ENCODE measurements at places on chromosomes 11 and 22.

GRCh38 chr11:4665424-4665823, 21.6 kb downstream of the OR51E1 start:
- no peak for DNase-seq

DNA sequence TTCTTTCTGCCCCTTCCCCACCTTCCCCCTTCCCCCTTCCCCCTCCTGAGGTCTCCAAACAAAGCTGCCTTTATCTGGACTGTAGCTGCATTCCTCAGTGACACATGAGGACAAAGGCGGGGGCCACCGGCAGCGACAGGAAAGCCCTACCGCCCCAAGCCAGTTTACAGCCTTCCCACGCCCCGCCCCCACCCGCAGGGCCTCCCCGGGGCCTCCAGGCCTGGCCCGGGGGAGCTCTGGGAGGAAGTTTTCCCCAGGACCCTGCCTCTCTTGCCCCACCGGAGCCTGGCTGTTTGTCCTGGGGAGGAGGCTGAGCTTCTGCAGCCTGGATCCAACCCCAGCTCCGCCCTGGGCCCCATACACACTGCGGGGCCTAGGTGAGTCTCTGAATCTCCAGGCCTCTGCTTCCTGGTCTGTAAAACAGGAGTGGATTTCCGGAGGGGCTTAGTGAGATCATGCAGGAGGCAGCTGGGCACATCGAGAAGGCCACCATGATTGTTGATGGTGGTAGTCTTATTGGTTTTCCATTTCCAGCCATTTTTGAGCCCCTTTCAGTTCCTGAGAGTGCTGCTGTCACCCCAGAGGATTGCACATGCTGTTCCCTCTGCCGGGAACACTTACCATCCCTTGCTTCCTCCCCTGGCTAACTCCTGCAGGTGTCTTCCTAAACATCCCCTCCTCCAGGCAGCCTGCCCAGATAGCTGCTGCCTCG, 130.7 kb downstream of the MN1 start:
- no peak for DNase-seq

DNA sequence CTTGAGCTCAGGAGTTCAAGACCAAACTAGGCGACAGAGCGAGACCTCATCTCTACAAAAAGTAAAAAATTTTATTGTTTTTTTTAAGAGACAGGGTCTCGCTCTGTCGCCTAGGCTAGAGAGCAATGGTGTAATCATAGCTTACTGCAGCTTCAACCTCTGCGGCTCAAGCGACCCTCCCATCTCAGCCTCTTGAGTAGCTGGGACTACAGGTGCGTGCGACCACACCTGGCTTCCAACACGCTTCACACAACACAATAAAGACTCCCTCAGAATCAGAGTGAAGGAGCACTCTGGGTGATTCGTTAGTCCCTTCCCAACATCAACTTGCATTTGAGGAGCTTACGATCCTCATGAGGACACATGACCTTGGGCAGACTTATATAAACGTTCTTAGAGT, 79.5 kb upstream of the APOA1 start:
- DNase-seq = no peak

DNA sequence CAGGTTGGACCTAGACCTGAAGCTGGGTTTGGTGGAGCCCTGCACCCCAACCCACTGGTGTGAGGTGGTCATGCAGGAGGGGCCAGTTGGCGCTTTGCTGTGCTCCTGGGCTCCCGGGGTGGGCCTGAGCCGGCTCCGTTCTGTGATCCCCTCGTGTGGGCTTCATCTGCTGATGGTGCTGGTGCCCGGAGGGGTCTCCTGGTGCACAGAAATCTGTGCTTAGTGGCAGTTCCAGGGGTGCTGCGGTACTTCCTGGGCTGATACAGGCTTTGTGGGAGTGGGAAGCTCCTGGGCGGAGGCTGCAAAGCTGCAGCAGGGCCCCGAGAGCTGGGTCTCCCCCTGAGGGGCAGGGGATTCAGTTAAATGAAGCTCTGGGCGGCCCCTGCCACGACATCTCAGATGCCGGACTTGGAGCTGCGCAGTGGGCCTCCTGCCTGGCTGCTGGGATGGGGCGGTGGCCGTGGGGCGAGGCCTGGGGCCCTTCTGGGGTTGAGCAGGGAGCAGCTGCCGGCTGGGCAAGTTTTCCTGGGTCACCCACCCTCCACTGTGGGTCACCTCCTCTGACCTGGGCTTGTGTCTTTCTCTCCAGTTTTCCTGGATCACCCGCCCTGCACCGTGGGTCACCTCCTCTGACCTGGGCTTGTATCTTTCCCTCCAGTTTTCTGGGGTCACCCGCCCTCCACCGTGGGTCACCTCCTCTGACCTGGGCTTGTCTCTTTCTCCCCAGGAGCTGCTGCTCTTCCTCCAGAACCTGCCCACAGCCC, 410.5 kb downstream of the TBC1D22A start:
- DNase-seq = no peak

DNA sequence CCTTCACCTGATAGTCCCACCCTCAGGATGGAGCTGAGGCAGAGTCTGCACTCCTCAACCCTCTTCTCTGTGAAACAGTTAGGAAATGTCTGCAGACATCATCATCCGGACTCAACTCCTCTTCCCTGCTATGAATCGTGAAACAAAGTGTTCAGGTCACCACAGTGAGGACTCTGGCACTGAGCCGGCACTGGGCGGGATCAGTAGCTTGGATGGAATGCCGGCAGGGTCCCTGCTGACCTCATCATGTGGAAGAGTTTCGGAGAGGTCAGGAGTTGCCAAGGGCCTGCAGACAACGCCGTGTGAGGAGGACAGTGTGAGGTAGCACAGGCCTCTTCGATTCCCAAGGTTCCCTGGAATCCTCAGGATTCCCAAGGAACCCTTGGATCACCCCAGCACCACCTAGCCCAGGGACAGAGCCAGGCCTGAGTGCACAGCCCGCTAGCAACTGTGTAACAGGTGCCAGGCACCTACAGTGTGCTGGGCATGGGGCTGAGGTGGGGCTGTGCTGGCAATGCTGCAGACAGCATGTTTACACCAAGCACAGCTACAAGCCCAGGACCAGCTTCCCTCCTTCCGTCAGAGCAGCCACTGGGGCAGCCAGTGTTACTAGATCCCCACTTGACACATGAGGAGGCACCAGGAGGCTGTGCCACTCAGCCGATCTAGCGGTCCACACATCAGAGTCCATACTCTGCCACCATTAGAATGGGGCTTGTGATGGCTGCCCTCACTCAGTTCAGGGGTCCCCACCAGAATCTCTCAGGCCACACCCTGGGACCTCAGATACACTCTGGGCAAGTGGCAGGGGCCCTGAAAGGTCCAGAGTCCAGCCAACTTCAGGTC, 693 bp upstream of the LINC01488 start:
- DNase-seq = no peak

DNA sequence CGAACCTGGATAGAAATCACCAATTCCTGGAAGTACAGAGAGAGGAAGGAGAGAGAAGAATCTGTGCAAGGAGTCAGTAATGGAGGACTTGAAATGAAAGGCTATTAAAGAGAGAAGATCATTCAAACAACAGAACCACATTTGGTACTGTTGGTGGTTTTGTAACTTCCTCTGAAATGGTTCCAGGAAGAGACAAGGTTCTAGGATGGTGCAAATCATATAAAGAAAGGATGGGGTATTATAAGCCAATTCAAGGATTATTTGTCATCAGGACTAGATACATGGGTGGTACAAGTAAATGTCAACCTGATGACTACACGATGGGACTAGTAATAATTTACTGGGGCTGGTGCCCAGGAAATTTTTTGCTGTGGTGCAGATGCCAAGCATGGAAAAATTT, 28.9 kb upstream of the TMA7B start:
- no peak for DNase-seq

- no peak for DNase-seq
Observed at GRCh38 chr11:1730059-1730629, 20.3 kb downstream of the IFITM10 start.

DNA sequence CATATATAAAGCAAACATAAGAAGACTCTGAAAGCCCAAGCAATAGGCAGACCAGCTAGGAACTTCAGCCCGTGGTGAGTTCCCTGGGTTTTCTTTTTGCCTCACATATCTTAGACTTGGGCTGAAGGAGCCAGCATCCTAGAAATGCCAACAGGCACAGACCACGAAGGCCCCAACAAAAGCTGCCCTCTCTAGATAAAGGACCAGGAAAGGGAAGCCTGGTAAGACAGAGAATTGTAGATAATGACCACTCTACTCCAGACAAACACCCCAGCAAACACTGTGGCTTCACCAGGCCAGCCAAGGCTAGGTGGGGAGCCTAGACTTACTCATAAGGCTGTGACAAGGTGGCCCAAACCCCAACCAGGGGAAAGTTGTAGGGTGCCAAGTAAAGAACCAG, 11.2 kb downstream of the GAL start:
- DNase-seq = no peak

- DNase-seq = no peak
Observed at GRCh38 chr11:1964955-1965354, 17.8 kb downstream of the MRPL23 start.

- DNase-seq = no peak
Observed at GRCh38 chr11:15655552-15655951, 540.8 kb downstream of the INSC start.

DNA sequence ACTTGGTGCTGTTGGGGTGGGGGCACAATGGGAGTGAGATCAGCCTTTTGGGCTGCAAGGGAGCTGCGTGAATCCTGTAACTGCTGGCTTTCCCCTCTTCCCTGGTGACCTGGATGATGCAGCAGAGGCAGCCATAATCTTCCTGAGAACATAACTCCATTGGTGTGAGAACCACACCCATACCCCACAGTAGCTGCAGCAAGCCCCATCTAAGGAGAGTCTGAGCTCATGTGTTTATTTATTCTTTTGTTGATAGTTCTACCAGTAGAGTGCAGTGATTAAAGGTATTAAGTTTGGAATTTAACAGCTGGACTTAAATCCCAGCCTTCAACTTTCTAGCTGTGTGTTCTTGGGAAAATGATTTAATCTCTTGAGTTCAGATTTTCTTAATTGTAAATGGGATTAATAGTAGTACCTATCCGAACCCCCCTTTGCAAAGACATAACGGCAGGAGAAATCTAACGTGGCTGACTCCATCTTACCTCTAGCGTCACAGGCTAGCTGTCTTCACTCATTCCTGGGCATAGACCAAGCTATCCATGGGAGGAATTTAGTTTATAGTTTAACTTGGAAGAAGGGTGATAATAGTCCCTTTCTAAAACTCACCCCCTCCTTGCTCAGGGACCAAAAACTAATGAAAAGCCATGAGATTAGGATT, 385.0 kb upstream of the DDI1 start:
- no peak for DNase-seq

DNA sequence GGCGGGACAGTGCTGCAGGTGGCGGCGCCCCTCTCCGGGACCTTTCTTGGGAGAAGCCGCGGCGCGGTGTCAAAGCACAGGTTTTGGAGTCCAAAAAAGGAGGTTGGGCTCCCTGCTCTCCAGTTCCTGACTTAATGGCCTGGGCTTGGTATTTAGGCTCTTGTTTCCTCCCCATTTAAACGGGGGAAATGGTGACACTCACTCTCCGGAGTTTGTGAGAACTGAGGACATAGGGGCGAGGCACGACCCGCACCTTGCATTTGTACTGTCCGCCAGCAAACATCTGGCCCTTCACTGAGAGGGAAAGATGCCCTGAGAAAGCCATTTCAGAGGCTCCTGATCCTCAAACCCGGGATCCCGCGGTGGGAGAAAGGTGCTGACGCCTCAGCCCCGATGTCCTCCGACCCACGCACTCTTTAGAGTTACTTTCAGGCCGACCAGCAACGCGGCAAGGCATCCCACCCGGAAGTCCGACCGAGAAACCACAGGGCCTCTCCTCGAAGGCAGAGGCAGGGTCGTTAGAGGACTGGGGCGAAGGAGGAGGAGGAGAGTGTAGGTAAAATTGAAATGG, 2.9 kb upstream of the WDR74 start:
- DNase-seq = peak; percentile 27

- no peak for DNase-seq
Observed at GRCh38 chr22:29370537-29370936, 17.8 kb downstream of the AP1B1 start.

GRCh38 chr22:41565403-41566054, 4.7 kb downstream of the CSDC2 start:
- DNase-seq = no peak

- DNase-seq = no peak
Observed at GRCh38 chr11:27401833-27402316, 38.9 kb upstream of the CCDC34 start.

DNA sequence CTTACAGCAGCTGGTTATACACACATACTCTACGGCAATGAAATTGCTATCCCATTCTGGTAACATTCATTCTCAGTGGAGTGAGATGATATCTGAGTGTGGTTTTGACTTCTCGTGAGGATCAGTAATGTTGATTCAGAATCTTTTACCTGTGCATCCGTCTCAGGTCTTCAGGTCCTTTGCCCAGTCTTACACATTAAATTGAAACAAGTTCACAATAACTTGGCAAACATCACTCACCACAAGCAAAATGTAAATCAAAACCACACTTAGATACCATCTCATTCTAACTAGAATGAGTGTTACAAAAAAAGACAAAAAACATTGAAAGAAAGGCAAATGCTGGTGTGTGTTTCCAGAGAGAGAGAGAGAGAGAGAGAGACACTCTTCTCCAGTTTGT, 14.0 kb downstream of the RGL4 start:
- DNase-seq = no peak

DNA sequence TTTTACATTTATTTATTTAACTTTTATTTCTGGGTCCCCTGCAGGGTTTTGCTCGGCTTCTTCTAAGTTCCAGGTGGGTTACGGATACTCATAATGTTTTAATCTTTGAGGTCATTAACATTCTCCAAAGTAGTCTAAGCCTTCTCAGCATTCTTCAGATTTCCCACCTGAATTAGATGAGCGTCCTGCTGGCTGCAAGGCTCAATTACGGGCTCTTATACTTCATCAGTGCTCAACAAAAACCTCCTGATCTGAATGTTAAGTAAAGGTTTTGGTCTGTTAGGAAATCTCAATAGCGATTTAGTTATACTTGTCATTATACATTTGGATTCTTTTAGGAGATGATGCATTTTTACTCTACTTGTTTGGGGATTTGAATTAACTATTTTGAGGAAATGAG, 27.3 kb upstream of the NFRKB start:
- DNase-seq = no peak

DNA sequence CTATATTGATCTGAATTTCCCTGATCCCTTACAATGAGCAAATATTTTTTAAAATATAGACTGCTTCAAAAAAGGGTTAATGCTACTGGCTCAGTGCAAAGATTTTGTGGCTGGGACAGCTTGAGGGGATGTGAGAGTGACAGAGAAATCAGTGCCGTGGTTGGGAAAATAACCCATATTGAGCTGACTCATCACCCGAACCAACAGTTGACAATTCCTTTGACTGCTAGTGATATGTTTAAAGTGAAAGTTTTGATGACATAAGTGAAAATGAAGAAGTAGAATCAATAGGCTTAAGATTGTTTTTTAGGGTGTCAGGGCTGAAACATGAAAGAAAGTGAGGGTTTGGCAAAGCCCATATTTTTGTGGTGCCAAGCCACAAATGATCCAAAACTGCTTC, 257.1 kb upstream of the TENM4 start:
- no peak for DNase-seq

DNA sequence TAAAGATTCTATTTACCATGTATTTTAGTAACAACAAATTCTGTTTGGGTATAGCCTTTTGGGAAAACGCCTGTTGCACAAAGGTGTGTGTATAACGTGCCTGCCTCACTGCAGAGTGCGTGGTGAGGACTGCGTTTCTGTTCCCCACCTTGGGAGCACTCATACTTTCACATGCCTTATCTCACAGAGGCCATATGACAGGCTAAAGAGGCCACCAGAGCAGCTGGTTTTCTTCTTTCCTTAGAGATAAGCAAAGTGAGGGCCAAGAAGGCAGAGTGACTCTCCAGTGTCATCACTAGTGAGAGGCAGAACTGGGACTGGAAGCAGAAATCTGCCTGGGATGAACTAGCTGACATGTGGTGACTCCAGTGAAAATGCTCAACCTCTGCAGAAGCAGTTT, 369.2 kb upstream of the NARS2 start:
- DNase-seq = no peak

GRCh38 chr11:3904228-3904627, 48.8 kb downstream of the STIM1 start:
- no peak for DNase-seq
